Activated CD4-positive, alpha-beta T cell treated with anti-CD3 and anti-CD28 coated beads for 4 hours (primary cell): ENCODE measurements at places on chromosomes 7 and 10.
A peak's percentile ranks its signal among the peaks of the same experiment; 100 is the strongest.

DNA sequence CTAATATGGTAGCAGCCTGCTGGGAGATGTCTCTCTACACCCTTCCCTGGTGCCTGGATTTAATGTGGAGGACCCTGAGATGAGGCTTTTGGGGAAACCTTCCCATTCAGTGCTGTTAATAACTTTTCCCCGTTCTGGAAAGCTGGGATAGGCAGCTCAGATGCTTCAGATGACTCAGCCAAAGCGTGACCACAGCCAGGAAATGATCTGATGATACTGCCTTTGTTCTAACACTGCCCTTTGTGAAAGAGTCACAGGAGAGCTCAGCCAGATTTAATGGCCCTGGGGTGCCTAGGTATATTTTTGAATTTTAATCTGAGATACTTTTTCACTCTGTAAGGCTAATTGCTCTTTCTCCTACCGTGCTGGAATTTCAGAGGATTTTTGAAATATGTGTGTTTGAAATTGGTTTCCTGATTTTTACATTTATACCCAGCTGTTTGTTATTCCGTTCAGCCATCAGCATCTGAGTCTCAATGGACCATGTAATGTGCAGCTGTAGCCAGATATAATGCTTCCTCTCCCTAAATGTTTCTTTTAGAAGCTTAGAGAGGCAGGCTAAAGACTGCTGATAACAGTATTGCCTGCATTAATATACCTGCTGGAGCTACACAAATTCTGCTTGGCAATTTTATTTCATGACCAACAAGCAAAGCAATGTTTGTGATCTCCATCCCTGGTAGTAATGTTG, 17.8 kb downstream of the CELF2 start:
- no peak for DNase-seq

DNA sequence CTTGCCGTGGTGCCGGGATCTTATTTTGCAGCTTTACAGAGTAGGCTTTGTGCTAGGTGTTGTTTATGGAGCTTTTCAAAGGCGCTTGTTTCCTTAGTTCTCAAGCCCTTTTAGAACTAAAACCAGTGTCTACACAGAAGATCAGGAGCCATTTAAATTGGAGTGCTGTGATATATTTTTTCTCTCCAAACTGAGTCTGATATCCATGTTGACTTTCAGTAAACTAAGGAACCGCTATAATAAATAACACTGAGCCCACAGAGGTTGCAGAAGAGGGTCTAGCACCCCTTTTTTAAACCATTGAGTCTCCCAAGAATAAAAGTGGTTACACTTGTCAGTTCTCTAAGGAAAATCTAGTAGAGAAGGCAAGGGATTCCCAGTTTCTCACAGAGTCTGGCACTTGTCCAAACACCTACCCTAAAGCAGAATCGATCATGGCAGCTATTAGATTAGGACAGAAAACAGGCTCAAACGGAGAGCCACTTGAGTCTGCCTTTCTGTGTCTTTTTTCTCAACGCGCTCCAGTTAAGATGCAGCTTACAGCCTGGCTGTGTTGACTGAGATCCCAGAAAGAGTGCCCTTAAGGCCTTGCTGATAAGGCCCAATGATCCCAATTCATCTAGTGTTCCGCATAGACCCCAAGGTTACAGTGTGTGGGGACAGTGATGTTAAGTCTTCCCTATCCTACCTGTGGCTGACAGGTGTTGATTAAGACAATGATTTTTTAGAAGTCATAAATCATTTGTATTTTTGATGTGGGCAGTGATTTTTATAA, 804 bp downstream of the TMEM106B start:
- DNase-seq: no peak

DNA sequence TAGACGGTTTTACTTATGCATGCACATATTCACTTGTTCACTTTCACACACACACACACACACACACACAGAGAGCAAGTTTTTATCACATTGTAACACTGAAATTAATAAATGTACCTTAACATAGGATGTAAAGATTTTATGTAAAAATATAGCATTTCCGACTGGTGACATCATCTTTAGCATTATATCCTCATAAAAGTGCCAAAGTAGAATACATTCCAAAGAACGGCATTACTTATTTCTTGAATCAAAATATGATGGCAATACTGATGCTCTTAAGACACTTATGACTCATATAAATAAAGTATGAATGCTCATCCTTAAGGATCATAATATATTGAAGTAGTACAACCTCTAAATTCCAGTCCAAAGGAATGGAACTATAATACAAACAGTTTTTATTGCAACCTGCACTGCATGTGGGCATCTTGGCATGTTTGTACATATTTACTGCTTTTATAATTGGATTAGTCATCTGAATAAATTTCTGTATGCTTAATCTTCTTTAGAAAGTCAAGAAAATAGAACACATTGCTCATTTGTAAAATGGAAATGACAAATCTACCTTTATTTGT, 290.0 kb upstream of the SEMA3A start:
- no peak for DNase-seq

GRCh38 chr10:69644658-69645295, 14.7 kb downstream of the FAM241B start:
- peak; percentile 17 for DNase-seq

- no peak for DNase-seq
Measured at GRCh38 chr7:101882595-101883564, 65.5 kb downstream of the CUX1 start.

GRCh38 chr7:45645141-45645969, 71.2 kb downstream of the ADCY1 start:
- DNase-seq: no peak

- no peak for DNase-seq
Measured at GRCh38 chr10:119439922-119440321, 102.6 kb downstream of the RGS10 start.

GRCh38 chr7:49481075-49481474, 292.4 kb upstream of the VWC2 start:
- no peak for DNase-seq

DNA sequence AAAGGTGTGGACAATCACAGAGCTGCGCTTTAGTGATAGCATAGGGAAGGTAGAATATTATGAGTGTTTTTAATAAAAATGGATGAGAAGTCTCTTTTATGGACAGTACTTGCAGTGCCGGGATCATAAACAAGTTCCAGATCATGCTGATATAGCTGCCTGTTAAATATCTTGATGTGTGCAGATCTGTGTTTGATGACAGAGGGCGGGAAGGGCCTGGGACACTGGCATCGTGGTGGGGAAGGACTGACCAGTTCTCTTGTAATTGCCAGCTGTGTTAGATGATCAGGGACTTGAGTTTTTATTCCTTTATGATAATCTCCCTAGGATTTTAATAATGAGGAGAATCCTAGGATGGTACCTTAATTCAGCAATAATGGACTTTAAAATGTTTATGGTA, 14.6 kb downstream of the SND1 start:
- DNase-seq: no peak

GRCh38 chr7:129240119-129240820, 15.4 kb downstream of the AHCYL2 start:
- no peak for DNase-seq

GRCh38 chr10:102241444-102242117, at the start of gene PITX3:
PITX3 (minus strand) TSS chr10:102241512; CDS start chr10:102232080, 9,432 bp downstream.
- DNase-seq: peak; percentile 83
